Inflammatory macrophage (primary cell): ENCODE measurements at places on chromosomes 13 and 19.

- no peak for DNase-seq
These were observed 566 bp downstream of the MPV17L2 start for GRCh38 chr19:18193388-18194180.

DNA sequence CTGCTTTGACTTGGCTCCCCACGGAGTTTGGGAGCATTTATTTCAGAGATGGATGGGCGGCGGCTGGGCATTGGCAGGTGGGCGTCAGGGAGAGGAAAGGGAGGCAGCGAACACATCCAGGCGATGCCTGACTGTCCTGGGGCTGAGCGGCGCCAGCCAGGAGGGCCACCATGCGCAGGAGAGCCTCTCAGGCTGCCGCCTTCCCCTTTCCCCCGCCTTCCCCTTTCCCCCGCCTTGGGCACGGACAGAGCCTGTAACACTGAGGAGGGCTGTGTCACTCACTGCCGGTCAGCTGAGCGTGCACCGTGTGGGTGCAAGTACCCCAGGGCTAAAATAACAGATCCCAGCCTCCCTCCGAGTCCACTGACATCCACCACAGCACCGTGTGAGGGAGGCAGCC lies 11.4 kb downstream of the MCF2L start:
- DNase-seq = peak; percentile 78

- no peak for DNase-seq
These were observed 606 bp downstream of the SYNGR4 start for GRCh38 chr19:48364598-48365348.

DNA sequence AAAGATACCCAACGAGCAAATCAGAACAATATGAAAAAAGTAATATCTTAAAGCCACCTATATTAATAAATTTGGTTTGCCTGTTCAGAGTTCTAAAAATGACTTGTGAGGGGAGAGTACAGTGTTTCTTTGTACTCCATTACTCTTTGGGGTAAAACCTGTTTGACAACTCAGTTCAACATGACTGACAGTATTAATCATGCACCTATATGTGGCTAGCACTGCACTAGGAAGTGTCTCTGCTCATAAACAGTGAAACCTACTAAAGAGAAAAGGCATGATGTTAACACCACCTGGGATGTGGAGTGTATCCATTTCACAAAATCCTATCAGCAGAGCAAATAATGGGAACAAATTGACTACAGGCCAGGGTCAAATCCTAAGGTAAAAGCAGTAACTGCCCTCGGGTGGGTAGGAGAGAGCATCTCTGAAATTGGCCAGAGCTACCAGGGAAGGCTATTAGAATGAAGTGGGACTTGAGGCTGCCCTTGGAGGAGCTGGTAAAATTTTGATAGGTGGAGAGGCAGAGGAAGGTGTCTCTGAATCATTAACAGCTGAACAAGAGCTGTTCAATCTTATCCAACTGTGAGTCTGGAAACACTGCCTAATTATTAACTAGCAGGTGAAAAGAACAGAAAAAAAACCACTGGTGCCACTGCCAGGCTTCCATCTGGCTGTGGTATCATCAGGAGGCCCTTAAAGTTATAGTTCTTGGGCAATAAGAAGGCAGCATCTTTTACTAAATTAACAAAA lies 365.1 kb downstream of the DNAJC15 start:
- no peak for DNase-seq

DNA sequence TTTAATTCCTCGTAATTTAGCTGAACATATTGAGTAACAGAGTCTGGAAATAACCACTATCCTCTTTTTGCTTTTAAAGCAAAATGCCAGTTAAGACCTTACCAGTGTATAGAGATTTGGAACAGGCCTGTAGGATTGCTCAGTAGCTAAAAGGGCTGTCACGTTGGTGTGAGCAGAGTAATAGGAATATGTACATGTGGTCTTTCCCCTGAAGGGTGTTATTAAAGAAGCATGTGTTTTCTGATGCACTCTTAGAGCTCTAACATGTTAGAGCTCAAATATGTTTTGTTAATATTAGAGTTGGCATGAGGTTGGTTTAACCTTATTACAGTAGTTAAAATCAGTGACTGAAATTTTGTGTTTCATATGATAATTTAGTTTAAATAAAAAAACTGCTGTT lies 172.9 kb downstream of the PDS5B start:
- no peak for DNase-seq

GRCh38 chr19:39506944-39507714 lies 7.8 kb upstream of the SELENOV start:
- peak; percentile 32 for DNase-seq

- no peak for DNase-seq
These were observed 261.6 kb downstream of the GPC5 start for GRCh38 chr13:91660076-91660415.
